Gastroesophageal sphincter (tissue), 4 donors: ENCODE measurements at places on chromosomes 12 and 14.

- ATAC-seq: no peak
- H3K4me1 ChIP-seq: no peaks in the 10 kb centered on the region
- H3K27ac ChIP-seq: no peak overlapping the region
- no peak overlapping the region for H3K4me3 ChIP-seq
- H3K27me3 ChIP-seq: no peaks in the 10 kb centered on the region
These were observed 16.8 kb downstream of the SLC25A47 start for GRCh38 chr14:100339766-100340422.

GRCh38 chr14:52801014-52801712 lies 9.8 kb upstream of the GNPNAT1 start:
- H3K4me1 ChIP-seq: peaks cover 13% of the 10 kb centered on the region
- H3K36me3 ChIP-seq: no peaks in the 10 kb centered on the region
- ATAC-seq: peak; percentile 68

DNA sequence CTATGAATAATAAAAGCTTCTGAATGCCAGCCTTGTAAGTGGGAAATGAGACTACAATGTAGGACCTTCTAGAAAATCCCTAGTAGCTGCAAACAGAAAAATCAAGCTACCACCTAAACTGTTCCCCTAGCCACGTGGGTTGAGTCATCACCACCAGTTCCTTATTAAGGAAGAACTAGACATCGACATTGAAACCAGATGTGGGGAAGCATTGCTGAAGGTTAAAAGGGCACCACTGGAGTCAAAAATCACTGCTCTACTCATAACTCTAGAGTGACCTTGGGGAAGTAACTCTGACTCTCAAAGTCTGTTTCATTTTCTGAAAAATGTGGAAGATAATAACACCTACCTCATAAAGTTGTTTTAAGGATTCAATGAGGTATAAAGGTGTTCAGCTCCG lies 9.4 kb upstream of the CNIH1 start:
- H3K27ac ChIP-seq: no peak overlapping the region
- H3K36me3 ChIP-seq: no peaks in the 10 kb centered on the region
- H3K27me3 ChIP-seq: no peaks in the 10 kb centered on the region
- no peaks in the 10 kb centered on the region for H3K4me1 ChIP-seq
- H3K4me3 ChIP-seq: no peak overlapping the region

DNA sequence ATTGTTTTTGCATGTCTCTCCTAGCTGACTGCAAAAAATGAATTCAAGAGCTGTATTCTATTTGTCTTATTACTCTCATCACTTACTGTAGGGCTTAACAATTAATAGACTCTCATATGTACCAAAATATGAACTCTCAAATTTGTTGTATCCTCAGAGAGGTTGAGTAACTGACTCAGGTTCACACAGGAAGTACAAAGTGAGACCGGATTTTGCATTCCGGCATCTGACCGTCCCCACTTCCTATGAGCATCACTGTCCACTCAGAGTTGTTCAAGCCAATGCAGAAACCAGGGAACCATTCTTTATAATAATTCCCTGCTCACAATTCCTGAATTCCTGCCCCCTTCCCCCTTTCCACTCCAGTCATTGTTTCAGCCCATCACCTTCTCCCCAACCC lies 113.3 kb upstream of the AMIGO2 start:
- H3K27ac ChIP-seq: no peak overlapping the region
- peaks cover 25% of the 10 kb centered on the region for H3K4me1 ChIP-seq
- no peaks in the 10 kb centered on the region for H3K36me3 ChIP-seq
- no peak for ATAC-seq
- no peaks in the 10 kb centered on the region for H3K27me3 ChIP-seq
